ENCODE measurements at places on chromosomes 3 and 15. TPM values are rescaled to one million over a fixed set of nuclear protein-coding genes. Genes with fewer than 3 reads are reported as not detected.
A peak's percentile ranks its signal among the peaks of the same experiment; 100 is the strongest.

The ECE2 gene
- total RNA-seq = not detected

The PROS1 gene
- 19.8 TPM for total RNA-seq

The SSUH2 gene
- 0.21 TPM for total RNA-seq

The IL17RE gene
- 0.74 TPM for total RNA-seq

The KIF7 gene
- total RNA-seq = 6.4 TPM

The DUOX1 gene
- not detected for total RNA-seq

The ZPLD1 gene
- not detected for total RNA-seq

The NRROS gene
- total RNA-seq = 18.6 TPM

DNA sequence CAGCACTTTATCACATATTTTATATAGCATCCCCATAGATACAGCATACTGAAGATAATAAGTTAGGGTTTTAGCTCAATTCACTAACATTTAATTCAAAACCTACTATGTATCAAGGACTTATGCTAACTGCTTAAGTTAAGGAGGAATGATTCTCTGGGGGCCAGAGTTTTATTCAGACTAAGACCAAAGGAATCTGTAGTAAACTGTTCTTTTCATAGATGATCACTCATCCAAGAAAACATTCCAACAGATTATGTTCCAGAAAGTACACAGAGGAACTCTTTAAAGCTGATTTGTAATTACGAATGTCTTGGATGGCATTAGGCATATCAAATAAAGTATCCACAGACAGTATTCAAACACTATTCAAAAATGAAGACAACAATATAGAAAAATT is 226.4 kb downstream of the SCAPER start:
- H3K4me3 ChIP-seq = no peak overlapping the region
- H3K27ac ChIP-seq = no peak overlapping the region
- no peaks in the 10 kb centered on the region for H3K36me3 ChIP-seq

DNA sequence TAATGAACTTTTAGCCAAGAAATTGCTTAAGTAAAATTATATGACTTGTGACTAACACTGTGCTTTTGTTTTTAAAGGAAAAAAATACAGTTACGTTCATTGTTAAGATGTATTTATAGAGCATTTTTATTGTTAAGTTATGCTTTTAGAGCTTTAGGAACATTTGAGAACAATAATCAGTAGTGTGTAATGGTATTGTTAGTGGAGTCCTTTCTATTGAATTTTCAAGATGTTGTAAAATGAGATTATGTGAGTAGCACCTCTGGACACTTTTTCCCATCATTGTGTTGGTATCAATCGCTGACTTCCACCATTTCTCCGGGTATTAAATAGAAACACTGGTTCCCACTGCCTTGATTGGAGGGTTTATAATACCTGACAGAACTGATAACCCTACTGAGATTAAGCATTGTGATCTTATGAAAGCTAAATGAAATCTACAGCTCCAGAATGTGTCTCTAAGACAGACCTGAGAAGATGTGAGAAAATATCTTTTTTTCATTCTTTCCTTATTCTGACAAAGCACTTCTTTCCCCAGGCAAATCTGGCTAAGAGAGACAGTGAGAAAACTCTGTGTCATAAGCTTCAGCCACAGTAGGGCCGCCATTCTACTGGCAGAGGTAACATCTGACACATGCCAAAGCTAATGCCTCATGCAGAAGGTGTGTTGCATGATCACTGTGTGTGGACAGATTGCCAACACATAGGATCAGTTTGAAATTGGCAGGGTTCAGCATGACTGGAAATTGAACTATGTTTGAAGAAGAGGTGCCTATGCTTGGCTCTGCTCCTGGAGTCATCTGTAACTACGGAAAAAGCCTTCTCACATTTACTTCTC is 610.8 kb downstream of the MECOM start:
- H3K27ac ChIP-seq = peak overlapping the region; percentile 26
- no peaks in the 10 kb centered on the region for H3K36me3 ChIP-seq
- no peak for DNase-seq
- H3K4me3 ChIP-seq = no peak overlapping the region
- H3K27me3 ChIP-seq = no peaks in the 10 kb centered on the region
- peaks cover 12% of the 10 kb centered on the region for H3K4me1 ChIP-seq

- H3K4me1 ChIP-seq = peaks cover 53% of the 10 kb centered on the region
- peaks cover 8% of the 10 kb centered on the region for H3K27me3 ChIP-seq
- peak; percentile 85 for DNase-seq
- peak overlapping the region; percentile 86 for H3K27ac ChIP-seq
- H3K36me3 ChIP-seq = no peaks in the 10 kb centered on the region
Observed at GRCh38 chr3:150227839-150228238, 180.3 kb upstream of the TSC22D2 start.

GRCh38 chr3:145739926-145740325 is 421.1 kb downstream of the PLOD2 start:
- no peak for DNase-seq
- no peak overlapping the region for H3K27ac ChIP-seq
- H3K4me3 ChIP-seq = no peak overlapping the region

- H3K4me1 ChIP-seq = peaks cover 3% of the 10 kb centered on the region
- DNase-seq = no peak
- H3K27me3 ChIP-seq = no peaks in the 10 kb centered on the region
- no peak overlapping the region for H3K27ac ChIP-seq
- H3K36me3 ChIP-seq = no peaks in the 10 kb centered on the region
Observed at GRCh38 chr3:84980011-84980410, 21.2 kb downstream of the CADM2 start.

GRCh38 chr3:30827080-30827479 is 67.4 kb downstream of the GADL1 start:
- H3K27ac ChIP-seq = no peak overlapping the region
- no peaks in the 10 kb centered on the region for H3K4me1 ChIP-seq
- DNase-seq = no peak
- no peaks in the 10 kb centered on the region for H3K36me3 ChIP-seq
- H3K27me3 ChIP-seq = no peaks in the 10 kb centered on the region

- H3K36me3 ChIP-seq = no peaks in the 10 kb centered on the region
- DNase-seq = no peak
- H3K27me3 ChIP-seq = no peaks in the 10 kb centered on the region
- H3K27ac ChIP-seq = no peak overlapping the region
- H3K4me3 ChIP-seq = no peak overlapping the region
Observed at GRCh38 chr3:54040476-54040875, 81.9 kb upstream of the CACNA2D3 start.

GRCh38 chr15:77239882-77240608 is 169.1 kb upstream of the TSPAN3 start:
- H3K27me3 ChIP-seq = no peaks in the 10 kb centered on the region
- H3K4me3 ChIP-seq = no peak overlapping the region
- DNase-seq = no peak
- no peaks in the 10 kb centered on the region for H3K4me1 ChIP-seq
- H3K36me3 ChIP-seq = peaks cover 52% of the 10 kb centered on the region
- no peak overlapping the region for H3K27ac ChIP-seq

GRCh38 chr15:69780374-69780773 is 317.3 kb downstream of the TLE3 start:
- H3K27ac ChIP-seq = no peak overlapping the region
- H3K4me1 ChIP-seq = peaks cover 4% of the 10 kb centered on the region
- H3K27me3 ChIP-seq = no peaks in the 10 kb centered on the region

DNA sequence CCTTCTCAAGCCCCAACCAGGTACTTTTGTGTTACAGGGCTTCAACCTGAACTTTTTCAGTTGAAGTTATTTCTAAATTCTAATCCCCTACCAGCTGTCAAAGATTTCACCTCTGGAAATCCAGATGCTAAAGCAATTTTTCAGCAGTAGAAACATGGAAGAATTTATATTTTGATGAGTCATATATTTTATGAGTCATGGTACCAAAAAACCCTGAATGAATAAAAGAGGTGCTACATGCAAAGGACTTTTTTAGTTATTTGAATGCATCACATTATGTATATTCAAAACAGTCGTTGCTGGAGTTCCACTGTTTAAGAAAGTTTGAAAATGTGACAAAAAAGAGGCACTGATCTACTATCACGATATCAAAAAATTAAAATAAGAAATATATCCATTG is 96.0 kb upstream of the ZNF385D start:
- H3K4me3 ChIP-seq = no peak overlapping the region
- H3K27me3 ChIP-seq = no peaks in the 10 kb centered on the region
- DNase-seq = no peak
- H3K4me1 ChIP-seq = no peaks in the 10 kb centered on the region
- H3K27ac ChIP-seq = no peak overlapping the region

DNA sequence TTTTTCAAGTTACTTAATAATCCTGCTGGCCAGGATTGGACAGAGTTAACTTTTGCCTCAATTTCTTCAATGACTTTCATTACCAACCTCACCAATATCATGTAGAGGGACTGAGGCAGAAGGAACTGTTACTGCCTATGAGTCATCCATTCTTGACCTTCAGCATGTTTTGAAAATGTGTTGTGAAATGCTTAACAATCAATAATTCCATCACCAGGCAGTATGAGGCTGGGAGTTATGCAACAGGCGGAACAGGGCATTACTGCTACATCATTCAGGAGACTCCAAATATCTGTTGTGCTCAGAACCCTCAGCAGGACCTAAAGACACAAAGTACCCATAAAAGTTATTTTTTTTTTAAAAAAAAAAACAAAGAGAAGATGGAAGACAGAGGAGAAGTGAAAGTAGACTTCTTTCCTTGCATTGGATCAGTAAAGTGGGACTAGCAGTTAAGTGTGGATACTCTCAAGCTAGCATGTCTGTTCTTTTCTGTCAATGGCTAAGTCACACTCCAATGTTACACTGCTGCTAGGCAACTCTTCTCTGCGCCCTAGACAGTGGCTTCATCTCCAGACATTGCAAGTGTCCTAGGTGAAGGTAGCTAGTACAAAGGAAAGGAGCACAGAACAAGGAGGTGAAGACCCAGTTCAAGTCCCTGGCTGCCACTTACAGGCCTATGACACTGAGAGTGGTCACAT is 184.9 kb upstream of the LPP start:
- H3K27ac ChIP-seq = no peak overlapping the region
- H3K4me3 ChIP-seq = no peak overlapping the region
- H3K36me3 ChIP-seq = no peaks in the 10 kb centered on the region
- DNase-seq = no peak
- H3K4me1 ChIP-seq = no peaks in the 10 kb centered on the region

DNA sequence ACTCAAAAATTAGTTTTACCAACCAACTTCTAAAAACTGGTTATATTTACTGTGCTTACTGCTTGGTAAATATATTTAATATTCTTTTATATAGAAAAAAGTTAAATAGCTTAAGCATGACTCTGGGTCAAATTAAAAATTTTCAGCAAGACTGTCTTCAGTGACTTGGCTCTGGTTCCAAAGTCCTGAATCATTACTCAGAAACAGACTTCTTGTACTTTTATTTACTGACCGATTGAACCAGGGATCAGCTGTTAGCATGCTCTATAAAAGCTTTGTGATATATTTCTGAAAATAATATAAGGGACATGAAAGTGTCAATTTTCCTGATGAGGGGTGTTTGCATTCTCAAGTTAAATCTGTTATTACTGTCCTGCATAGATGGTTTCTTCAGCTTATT is 164.3 kb downstream of the MCTP2 start:
- H3K36me3 ChIP-seq = no peaks in the 10 kb centered on the region
- H3K27ac ChIP-seq = no peak overlapping the region
- DNase-seq = no peak
- no peaks in the 10 kb centered on the region for H3K27me3 ChIP-seq

DNA sequence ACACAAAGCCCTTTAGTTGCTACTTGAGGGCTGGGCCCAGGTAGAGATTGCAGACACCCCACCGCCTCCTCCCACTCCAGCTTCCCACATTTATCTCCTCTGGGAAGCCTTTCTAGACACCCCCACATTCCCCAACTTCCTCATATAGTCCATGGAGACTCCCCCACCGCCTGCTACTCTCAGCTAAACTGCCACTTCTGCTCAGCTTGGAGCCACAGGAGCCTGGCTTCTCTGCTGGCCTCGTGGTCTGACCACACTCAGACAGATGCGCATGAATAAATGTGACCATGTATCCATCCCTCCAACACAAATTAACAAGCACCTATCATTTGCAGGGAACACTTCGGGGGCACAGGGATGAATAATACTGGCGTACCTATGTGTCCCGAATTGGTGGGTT is 10.5 kb upstream of the ACSBG1 start:
- no peaks in the 10 kb centered on the region for H3K27me3 ChIP-seq
- no peak overlapping the region for H3K4me3 ChIP-seq
- H3K27ac ChIP-seq = no peak overlapping the region
- H3K36me3 ChIP-seq = no peaks in the 10 kb centered on the region
- H3K4me1 ChIP-seq = no peaks in the 10 kb centered on the region

DNA sequence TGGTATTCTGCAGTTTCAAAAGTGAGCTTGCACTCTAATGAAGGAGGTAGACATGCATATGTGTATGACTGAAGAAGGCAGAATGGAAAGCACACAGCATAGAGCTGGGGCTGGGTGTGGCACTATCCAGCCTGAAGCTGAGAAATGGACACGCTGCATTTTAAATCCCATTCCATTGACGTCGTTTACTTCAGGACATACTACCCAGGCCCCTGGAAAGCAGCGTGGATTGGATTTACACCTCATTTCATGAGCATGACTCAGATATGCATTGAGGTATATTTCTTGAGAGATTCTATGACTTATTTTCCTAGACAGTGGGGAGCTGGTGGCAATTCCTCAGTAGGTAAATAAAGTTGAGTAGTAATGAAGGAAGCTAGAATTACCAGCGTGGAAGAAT is 101.4 kb downstream of the ABI3BP start:
- no peak for DNase-seq
- H3K27ac ChIP-seq = no peak overlapping the region
- no peak overlapping the region for H3K4me3 ChIP-seq
- H3K36me3 ChIP-seq = no peaks in the 10 kb centered on the region
- no peaks in the 10 kb centered on the region for H3K27me3 ChIP-seq

- no peak for DNase-seq
- H3K4me3 ChIP-seq = no peak overlapping the region
- H3K36me3 ChIP-seq = no peaks in the 10 kb centered on the region
Observed at GRCh38 chr3:142501004-142501926, 53.4 kb upstream of the XRN1 start.

GRCh38 chr15:31272558-31273257 is 53.9 kb upstream of the KLF13 start:
- DNase-seq = no peak
- H3K4me3 ChIP-seq = no peak overlapping the region
- no peak overlapping the region for H3K27ac ChIP-seq

DNA sequence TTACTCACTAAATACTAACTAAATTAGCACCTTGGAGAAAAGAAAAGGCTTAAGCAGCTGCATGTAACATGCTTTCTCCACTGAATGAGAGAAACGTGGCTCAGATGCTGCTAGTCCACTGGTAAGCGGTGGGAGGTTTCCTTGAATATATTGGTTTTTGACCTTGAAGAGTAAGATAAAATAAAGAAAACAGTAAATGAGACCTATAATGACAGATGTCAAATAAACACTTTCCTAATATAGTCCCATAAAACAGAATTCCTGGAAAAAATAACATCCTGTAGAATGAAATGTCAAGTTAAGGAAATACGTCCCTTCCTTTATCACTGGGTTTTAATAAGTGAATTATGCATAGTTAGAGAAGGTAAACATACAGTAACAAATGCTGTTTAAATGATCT is 215.0 kb downstream of the DPH6 start:
- no peak for DNase-seq
- no peak overlapping the region for H3K27ac ChIP-seq
- no peaks in the 10 kb centered on the region for H3K36me3 ChIP-seq
- no peak overlapping the region for H3K4me3 ChIP-seq
